ENCODE measurements at places on chromosomes 6 and 20. TPM values are rescaled to one million over a fixed set of nuclear protein-coding genes. Genes with fewer than 3 reads are reported as not detected.

- DNase-seq: peak; percentile 27
These were observed 81.4 kb downstream of the LIN28B start for GRCh38 chr6:105038259-105038658.

Gene ZBP1
- total RNA-seq: 0.50 TPM

Gene TFAP2A
- 0.67 TPM for total RNA-seq

DNA sequence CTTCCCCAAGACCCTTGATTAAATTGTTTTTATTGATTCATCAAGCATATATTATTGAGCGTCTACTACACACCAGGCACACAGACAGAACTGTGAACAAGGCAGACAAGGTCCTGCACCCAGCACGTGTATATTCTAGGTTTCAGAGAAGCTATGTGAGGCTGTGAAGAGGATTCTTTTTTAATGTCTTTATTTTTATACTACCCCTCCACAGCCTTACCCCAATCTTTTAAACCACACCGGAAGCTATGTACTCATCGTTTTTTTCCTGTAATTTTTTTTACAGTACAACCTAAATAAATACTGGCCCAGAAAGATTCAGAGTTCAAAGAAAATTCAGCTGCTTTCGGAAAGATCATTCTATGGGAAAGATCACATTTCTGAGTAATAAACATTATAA lies 10.0 kb downstream of the SGK1 start:
- DNase-seq: no peak

DNA sequence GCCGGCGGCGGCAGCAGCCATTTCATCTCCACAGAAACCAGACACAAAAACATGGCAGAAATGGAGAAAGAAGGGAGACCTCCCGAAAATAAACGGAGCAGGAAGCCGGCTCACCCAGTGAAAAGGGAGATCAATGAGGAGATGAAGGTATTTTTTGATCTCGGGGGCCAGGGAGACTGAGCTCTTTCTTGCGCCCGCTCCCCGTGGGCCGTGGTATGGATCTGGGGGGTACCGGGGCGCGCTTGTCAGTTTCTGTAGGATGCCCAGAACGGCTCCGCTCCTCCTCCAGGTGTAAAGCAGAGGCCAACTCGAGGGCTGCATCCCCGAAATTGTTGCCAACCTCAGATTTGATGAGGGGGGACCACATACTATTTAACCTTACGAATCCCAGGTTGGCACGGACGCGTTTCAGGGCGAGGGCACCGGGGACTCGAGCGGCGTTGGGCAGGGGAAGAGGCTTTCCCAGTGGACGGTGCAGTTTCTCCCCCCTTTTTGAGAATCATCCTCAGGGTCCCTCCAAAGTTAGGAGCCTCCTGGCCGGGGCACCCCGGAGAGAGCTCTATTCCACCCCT lies 735 bp downstream of the SOBP start:
- no peak for DNase-seq

GRCh38 chr20:59817406-59817805 lies 116.0 kb downstream of the SYCP2 start:
- DNase-seq: no peak

Gene MEP1A
- total RNA-seq: 0.80 TPM

DNA sequence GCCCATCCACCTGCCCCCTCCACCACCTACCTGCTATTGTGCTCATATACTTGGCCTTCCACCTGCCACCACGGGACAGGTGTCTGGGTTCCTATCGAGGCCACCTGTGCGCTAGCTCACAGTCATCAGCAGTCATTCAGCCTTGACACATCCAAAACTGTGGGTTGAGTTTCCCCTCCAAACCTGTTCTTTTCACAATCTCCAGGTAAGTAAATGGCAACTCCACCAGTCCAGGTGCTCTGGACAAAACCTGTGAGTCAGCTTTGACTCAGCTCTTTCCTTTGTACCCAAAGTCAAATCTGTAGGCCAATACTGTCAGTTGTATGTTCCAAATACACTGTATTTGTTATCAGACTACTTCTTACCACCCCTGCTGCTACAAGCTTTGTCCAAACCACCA lies 52.6 kb downstream of the SPTLC3 start:
- DNase-seq: no peak
